ENCODE measurements at places on chromosomes 1 and 21.

DNA sequence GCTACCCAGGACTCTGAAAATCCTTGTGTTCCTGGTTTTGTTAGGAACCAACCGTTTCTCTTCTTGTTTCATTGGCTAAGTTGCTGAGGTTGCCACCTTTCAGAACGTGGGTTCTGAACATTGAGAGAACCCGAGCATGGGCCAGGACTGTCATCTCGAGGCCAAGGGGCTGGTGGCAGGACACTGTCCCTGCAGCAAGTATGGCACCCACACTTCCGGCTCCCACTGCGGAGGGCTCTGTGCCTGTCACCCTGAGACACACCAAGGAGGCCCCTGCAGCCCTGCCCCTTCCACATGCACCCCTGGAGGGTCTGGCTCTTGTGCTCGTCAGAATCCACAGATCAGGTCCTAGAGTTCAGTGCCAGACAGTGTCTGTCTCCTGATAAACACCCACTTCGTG, 39.1 kb upstream of the LRRC3 start:
- DNase-seq = no peak

GRCh38 chr1:225944951-225945350, 3.9 kb upstream of the LEFTY2 start:
- no peak for DNase-seq

DNA sequence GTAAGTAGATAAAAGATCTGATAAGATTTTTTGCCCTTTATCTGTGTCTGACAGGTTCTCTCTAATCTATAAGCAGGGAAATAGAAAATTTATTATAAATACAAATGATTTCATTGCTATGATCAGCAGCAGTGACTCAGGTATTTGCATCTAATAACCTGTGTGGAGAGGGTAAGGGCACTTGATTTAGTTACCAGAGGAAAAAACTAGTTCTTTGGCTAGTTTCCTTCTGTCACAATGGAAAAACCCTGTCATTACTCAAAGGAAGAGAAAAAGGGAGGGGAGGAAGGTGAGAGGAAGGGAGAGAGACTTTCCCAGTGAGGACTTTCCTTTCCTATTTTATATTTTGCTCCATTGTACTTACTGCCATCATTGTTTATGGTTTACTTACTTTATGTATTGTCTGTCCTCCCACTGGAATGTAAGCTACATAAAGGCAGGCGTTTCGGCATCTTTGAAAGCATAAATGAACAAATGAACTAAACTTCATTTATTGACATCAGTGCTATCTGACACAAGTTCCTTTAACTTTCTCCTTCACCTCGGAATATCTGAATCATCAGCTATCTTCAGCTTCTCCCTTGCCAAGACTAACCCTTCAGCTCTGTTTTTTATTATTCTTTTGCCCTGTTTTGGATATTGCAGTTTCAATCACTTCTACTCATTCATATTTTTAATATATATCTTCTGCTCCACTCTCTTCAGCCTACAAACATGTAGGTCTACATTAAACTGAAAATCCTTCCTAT, 34.9 kb downstream of the WDR3 start:
- DNase-seq = no peak

- no peak for DNase-seq
Observed at GRCh38 chr1:10730985-10731384, 65.5 kb downstream of the CASZ1 start.

DNA sequence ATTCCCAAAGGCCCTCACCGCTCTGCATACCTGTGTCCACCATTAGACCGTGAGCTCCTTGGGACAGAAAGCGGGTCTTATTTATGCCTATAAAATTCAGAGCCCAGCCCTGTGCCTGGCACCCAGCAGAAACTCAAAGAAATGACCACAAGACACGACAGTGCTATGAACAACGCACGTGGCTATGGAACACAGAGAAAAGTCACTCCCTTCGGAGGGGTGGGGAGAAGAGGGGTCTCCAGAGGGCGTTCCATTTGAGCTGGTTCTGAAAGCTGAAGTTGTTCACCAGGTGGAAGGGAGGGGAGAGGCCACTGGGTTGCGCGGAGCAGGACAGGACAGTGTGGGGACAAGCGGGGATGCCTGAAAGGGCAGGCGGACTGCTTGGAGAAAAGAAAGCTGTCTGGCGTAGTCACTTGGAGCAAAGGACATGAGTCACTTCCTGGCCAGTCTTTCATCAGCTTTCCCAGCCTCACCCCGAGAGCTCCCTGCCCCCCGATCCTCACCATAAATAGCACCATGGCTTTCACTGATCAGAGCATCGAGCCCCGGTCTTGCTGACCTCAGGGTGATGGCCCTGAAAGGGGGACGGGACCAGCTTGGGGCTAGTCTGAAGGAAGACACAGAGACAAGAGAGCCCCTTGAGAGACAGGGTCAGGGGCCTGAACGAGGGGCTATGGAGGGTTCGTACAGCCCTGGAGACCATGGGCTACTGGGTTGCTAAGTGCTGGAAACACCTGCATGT, 28.5 kb downstream of the ECE1 start:
- peak; percentile 53 for DNase-seq

DNA sequence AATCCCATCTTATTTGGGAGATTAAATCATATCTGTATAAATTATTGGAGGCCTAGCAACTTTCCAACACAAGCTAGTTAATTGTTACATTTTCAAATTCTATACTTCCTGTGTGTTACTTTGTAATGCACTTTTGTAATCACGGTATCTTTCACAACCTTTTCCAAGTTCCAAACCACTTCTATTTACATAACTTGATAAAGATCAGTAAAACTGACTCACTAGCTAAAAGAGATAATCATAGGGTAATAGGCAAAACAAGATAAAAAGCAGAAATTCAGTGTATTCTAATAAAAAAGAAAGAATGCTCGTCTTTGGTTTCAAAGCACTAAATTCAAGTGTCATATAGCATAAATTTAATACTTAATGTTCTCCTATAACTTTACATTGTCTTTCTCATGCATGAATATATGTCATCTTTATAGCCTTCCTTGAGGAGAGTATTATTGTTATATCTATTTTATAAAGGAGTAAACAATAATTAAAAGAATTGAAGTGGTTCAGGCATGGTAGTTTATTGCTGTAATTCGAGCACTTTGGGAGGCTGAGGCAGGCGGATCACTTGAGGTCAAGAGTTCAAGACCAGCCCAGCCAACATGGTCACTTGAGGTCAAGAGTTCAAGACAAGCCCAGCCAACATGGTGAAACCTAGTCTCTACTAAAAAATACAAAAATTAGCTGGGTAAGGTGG, 66.4 kb downstream of the RGS13 start:
- DNase-seq = no peak

GRCh38 chr1:31620631-31621497, 3.4 kb downstream of the HCRTR1 start:
- DNase-seq = no peak

DNA sequence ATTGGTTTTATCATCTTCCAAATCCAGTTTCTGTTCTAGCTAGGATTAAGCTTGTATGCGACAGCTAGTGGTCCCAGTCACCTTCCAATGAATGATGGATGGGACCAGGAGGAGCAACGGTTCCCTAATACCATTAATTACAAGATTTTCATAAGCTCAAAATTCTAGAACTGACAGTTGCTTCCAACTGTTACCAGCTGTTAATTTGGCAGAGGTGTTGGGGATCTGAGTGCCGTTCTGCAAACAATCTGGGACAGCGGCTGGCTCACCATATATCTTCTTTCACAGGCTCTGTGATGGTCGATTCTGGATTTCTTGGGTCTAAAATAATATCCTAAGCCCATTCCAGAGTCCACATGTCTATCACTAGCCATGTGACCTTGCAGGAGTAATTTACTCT, 34.5 kb upstream of the RALGPS2 start:
- DNase-seq = no peak
